ENCODE measurements at places on chromosomes 16 and 17.

- no peak for DNase-seq
These were observed 26.6 kb upstream of the CORO6 start for GRCh38 chr17:29649359-29649758.

GRCh38 chr16:79758615-79759346 is 158.2 kb upstream of the MAF start:
- DNase-seq = no peak

DNA sequence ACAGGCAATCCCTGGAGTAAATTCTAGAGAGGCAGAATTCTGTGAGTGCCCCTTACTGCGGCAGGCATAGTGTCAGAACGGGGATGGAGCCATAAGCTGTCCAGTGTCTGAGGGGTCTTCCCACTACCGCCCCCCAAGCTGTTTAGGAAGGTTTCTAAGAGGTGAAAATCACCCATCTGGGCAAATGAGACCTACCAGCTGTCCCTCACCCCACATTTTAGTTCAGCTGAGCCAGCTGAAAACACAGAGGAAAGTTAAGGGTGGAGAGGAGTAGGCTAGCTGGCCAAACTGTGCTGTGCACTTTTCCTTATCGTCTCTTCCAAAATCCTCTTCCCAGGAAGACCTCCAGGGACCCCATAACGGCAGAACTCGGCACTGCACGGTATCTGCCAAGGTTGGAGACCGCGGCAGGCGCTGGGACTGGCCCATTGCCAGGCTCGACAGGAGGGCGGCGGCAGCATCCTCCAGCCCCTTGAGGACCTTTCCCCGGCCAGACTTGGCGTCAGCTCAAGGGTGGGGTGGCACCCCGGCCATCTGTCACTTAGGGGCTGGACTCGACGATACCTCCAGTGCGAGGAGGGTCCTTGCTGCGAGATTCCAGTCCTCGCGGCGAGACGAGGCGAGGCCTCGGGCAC is 955 bp downstream of the ACLY start:
- peak; percentile 56 for DNase-seq

- DNase-seq = no peak
These were observed 19.4 kb downstream of the KRT9 start for GRCh38 chr17:41552455-41552854.

DNA sequence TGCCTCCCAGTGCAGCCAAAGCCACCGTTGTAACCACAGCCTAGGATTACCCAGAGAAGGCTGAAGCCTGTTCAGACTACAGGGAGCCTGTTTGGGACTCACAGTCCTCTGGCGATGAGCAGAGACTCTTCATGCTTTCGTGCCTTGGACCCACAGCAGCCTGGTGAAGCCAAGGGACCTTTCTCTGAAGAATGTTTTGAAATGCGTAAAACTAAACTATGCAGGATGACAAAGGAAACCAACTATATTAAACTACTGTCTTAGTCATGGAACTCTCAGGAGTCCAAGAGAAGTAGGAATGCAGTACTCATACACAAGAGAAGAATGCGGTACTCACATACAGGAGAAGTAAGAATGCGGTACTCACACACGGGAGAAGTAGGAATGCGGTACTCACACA is 20.9 kb downstream of the ABR start:
- DNase-seq = no peak

DNA sequence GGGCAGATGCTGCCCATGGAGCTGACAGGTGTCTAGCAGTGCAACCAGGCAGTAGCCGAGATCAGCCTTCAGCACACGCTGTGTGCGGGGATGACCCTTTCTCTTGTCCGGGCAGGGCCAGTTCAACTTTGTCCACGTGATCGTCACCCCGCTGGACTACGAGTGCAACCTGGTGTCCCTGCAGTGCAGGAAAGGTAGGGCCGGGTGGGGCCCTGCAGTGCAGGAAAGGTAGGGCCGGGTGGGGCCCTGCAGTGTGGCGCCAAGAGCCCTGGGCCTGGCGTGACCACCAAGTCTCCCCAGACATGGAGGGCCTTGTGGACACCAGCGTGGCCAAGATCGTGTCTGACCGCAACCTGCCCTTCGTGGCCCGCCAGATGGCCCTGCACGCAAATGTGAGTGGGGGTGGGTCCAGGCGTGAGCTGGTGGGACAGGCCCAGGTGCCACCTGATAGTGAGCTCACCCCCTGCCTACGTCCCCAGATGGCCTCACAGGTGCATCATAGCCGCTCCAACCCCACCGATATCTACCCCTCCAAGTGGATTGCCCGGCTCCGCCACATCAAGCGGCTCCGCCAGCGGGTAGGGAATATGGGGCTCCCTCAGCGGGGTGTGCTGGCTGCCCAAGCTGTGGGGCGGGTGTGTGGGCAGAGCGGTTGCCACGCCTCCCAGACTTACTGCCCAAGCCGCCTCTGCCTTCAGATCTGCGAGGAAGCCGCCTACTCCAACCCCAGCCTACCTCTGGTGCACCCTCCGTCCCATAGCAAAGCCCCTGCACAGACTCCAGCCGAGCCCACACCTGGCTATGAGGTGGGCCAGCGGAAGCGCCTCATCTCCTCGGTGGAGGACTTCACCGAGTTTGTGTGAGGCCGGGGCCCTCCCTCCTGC is 40.2 kb downstream of the TSC2 start:
- DNase-seq = no peak

DNA sequence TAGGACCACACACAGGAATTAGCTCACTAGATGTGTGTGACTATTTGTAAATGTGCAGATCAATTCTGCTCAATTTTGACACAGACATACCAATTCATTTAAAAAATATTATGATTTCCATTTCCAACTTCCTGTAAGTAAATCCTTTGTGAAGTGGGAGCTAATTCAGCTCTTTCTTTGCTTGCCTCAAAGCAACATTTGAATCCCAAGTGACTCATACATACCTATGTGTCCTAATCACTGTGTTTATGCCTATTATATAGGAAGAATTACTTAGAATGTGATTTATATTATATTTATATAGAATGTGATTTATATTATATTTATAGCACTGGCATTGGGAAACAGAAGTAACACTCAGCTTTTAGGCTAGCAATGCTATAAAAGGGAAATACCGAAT is 195.9 kb upstream of the C17orf78 start:
- no peak for DNase-seq

GRCh38 chr16:87583453-87584131 is 18.7 kb upstream of the JPH3 start:
- no peak for DNase-seq

- no peak for DNase-seq
These were observed 19.6 kb upstream of the MPO start for GRCh38 chr17:58300336-58300735.

GRCh38 chr16:19215705-19216104 is 47.7 kb downstream of the SYT17 start:
- no peak for DNase-seq

GRCh38 chr17:47956791-47957590 is 692 bp downstream of the PRR15L start:
- no peak for DNase-seq

- no peak for DNase-seq
These were observed 8.7 kb upstream of the MEAK7 start for GRCh38 chr16:84513123-84513522.

GRCh38 chr17:56468840-56469239 is 124.7 kb upstream of the NOG start:
- no peak for DNase-seq

DNA sequence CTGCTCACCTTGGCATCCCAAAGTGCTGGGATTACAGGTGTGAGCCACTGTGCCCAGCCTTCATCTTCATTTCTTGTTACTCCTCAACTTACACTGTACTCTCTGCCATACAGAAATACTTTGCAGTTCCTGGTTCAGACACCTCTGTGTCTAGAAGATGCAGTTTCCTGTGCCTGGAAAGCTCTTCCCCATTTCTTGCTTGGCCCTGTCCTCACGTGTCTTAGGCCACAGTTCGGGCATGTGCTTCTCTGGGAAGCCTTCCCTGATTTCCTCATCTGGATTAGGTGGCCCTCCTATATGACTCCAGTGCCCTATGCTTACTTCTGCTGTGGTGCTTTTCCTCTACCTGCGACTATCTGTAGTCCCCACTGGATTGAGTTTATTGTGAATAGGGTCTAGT is 26.5 kb upstream of the CDR2 start:
- no peak for DNase-seq

GRCh38 chr17:34598161-34598776 is 18.9 kb downstream of the TMEM132E start:
- no peak for DNase-seq

DNA sequence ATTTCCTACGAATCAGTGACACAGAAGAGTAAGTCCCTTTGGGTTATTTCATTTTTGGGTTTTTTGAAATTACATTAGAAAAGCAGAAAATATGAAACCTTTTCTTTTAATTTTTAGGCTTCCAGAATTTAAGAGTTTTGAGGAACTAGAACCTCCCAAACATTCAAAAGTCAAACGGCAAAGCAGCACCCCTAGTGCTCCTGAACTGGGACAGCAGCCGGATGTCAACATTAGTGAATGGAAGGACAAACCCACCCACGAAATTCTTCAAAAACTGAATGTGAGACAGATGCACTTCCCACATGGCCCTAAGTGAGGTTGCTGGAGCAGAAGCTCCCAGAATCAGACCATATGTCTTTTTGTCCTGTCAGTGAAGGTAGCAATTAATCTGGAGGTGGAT is 199.4 kb downstream of the PHKB start:
- DNase-seq = no peak

DNA sequence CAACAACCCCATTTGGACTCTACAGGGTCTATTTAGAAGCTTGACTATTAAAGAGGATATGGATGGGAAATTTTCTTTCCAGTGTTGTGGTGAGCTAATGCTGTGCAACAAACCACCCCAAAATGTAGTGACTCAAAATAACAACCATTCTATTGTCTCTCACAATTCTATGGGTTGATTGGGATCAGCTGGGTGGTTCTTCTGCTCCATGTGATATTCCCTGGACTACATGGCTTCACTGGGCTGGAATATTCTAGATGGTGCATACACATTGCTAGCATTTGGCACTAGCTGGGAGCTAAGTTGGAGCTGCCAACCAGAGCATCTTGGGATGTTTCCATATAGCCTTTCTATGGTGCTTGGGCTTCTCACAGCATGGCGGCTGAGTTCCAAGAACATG is 30.2 kb downstream of the SLC6A2 start:
- DNase-seq = no peak

DNA sequence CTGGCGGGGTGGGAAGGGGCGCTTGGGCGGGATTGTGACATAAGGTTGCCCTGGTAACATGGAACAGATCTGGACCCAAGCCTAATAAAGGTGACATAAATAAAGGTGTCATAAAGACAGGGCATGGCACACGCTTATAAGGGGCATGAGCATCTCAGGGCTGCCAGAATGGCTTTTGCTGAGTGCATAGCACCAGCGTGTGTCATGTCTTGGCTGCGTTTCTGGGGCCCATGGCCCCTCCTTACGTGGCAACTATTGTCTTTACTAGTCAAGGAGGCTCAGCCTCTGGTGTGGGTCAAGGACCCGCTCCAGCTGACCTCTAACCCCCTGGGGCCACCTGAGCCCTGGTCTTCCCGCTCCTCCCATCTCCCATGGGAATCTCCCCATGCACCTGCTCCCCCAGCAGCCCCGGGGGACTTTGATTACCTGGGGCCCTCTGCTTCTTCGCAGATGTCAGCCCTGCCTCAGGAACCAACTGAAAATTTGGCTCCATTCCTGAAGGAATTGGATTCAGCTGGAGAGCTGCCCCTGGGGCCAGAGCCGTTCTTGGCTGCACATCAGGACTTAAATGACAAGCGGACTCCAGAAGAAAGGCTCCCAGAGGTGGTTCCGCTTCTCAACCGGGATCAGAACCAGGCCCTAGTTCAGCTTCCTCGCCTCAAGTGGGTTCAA is 13.9 kb downstream of the LRRC37B start:
- DNase-seq = no peak

GRCh38 chr16:87086575-87086974 is 230.6 kb downstream of the C16orf95 start:
- DNase-seq = no peak

- DNase-seq = no peak
These were observed 18.8 kb downstream of the TNRC6A start for GRCh38 chr16:24748242-24748641.

DNA sequence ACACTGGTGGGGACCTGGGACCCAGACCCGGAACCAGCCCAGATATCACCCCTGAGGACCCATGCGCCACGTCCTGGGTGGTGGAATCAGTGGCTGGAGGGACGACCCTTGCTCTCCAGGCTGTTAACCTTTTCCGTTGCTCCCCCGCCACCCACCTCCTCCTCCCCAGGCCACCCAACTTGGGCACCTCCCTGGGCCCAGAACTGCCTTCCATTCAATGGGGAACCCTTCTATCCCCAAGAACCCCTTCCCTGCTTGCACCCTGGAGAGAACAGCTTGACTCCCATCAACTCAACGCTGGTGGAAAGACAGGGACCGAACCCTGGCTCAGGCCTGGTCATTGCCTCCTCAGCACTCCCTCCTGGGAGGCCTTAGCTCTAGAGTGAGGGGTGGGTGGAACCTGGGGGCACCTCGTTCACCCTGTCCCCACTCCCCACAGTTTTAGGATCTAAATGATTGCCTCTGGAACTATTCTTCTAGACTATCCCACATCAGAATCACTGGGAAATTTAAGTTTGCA is 5.7 kb upstream of the IL32 start:
- no peak for DNase-seq

- DNase-seq = no peak
These were observed 52.0 kb upstream of the LHX1 start for GRCh38 chr17:36885153-36885735.

- DNase-seq = peak; percentile 77
These were observed 146.5 kb upstream of the PLCG2 start for GRCh38 chr16:81632392-81633146.

DNA sequence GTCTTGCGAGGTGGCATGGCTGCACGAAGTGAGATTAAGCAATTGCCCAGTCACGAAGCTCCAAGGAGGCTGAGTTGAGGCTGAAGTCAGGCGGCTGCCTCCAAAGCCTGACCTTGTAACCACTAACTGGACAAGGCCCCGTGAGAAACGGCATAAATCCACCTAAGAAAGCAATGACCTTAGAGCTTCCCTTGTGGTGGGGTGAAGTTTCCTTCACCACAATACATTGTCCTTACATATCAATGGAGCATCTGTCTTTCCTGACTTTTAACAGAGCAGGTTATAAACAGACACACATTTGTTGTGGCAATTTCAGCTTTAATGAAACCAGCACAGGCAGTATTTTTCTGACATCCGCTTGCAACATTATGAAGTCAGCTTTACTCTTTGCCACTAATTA is 2.5 kb upstream of the MED9 start:
- DNase-seq = no peak

GRCh38 chr16:55913716-55914115 is 38.5 kb upstream of the CES5A start:
- DNase-seq = no peak

Data from activated naive CD8-positive, alpha-beta T cell treated with anti-CD3 and anti-CD28 coated beads, Interleukin-2, amount 50 U/mL, for 24 hours (primary cell).